Activated T-helper 9 cell treated with anti-CD3 and anti-CD28 coated beads, Interleukin-2, amount 50 U/mL, for 16 hours (primary cell): ENCODE measurements at places on chromosomes 7 and 10.
A peak's percentile ranks its signal among the peaks of the same experiment; 100 is the strongest.

DNA sequence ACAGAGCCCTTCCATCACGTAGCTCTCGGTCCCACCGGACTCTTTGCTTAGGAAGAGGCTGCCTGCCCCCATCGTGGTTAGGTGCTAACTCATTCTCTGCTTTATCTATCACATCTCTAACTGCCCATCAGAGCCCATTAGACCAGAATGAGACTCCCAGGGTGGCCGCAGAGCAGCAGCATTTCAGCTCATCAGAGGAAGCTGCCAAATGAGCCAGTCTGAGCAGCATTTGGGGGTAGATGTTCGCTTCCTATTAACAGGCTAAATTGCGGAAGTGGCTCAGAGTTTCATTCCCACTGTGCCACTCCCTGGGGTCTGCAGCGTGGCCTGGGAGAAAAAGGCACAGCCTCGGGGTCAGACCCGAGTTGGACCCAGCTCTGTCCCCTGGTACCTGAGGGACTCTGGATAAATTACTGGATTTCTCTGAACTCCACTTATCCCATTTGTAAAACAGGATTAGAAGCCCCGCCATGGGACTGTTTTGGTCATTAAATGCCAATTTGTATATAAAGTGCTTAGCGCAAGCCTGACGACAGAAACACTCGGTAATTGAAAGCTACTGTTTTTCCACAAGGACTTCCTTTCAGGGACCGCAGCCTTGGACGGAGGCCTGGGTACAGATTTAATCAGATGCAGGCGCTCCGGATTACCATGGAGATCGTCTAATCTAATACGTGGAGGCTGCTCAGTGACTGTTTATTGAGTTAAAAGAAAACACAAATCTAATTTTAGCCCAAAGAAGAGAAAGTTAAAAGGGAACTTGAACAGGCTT is 73.8 kb upstream of the PRLHR start:
- no peak for DNase-seq

- no peak for DNase-seq
Measured at GRCh38 chr10:78059906-78060702, 26.4 kb downstream of the RPS24 start.

- no peak for DNase-seq
Measured at GRCh38 chr7:150784120-150784736, 15.9 kb downstream of the TMEM176B start.

DNA sequence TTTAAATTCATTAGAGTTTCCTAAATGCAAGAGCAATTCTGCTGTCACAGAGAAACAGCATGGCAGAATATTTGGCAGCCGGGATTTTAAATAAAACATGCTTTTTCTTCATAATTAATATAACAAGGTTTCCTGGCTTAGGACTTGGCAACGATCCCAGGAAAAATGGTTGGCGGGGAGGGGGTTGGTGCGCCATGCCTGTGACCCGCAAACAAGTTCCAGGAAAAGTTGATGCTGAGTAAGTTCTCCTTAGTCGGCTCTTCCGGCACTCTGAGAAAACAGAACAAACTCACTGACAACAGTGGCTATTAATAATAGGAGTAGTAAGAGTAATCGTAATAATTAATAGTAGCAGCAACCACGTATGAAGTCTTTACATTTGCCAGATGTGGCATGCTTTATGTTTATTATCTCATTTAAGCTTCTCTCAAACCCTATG is 4.6 kb downstream of the HABP2 start:
- DNase-seq: no peak

DNA sequence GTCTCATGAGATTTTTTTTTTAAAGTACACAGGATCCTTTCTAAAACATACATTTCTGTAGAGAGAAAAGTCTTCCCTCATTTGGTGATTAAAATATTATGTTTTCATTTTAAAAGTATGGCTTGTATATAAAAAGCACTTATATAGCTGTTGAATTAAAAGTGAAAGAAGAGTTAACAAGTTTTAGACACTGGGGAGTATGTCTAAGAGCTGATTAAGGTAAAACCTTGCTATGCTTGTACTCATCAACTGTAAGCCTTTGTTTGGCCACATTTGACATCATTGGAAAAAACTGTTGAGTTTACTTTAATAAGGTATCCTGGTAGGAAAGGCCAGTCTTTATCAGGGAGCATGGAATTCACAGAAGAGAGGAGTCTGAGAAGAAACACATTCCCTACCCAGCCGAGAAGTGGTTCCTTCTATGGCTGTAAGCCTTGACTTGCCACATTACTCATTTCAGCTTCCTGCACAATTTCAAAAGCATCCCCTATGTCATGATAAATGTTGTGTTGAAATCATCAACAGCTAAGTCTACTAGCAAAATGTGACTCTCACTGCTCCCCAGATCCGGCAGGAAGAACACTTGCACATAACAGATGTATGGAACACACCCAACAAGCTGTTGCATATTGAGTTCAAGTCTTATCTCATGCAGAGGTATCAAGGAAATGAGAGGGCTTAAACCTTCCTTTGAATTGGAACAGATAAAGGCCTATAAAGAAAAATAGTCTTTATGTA is 171.8 kb upstream of the CDK1 start:
- DNase-seq: no peak

GRCh38 chr7:127819975-127820731 is 168.2 kb downstream of the SND1 start:
- DNase-seq: no peak

DNA sequence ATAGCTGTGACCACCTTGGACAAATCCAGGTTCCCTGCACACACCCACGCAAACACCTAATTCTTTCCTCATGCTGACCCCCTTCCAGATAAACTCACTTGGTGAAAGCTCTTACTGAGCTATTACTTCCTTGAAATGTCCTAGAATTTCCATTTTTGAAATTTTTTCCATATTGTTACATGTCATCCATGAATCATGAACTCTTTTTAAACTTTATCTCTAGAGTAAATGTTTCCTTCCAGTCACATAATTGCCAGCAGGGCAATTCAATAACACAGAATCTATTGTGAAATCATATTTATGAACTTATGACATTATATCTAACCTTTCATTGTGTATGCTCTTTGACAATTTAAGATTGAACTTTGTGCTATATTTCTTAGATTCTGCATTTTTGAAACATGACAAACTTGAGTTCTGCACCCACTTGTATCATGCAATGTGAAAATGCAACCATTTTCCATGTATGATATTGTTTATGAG is 26.8 kb upstream of the FGL2 start:
- no peak for DNase-seq

- peak; percentile 46 for DNase-seq
Measured at GRCh38 chr10:17025444-17026295, 103.9 kb downstream of the CUBN start.

DNA sequence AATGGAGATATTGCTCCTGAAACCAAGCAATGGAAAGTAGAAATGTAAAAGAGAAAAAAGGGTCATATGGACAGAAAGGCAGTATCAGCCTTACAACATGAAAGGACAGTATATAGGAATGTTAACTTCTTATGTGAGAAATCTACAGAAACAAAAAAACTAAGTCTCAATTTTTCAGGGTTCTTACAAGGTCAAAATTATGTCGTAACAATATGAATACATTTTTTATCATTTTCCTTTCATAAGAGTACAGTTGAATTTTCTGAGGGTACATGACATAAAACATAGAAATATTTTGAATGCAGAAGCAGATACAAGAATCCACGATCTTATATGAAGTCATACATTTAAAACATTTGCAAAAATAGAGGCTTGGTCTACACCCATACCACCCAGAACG is 10.7 kb downstream of the DNA2 start:
- no peak for DNase-seq
